ENCODE measurements at places on chromosomes 16 and 17.

GRCh38 chr17:9729034-9729650 lies 62.2 kb downstream of the DHRS7C start:
- DNase-seq, result no peak

DNA sequence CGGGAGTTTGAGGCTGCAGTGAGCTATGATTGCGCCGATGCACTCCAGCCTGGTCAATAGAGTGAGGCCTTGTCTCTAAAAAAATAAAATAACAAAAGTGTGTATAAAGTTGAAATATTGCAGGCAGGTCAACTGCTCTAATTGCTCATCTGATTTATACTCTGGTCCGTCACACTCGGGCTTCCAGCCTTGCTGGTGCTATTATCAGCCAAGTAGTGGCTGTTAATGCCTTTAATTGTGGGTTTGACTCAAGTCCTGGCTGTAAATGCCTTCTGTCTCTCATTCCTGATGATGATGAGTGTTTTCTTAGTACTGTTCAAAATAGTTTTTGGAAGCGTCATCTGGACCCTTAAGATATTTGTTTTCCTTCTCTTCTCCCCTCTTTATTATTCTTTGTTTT lies 18.4 kb downstream of the SYT17 start:
- no peak for DNase-seq

GRCh38 chr17:78384479-78385175 lies 6.2 kb downstream of the PGS1 start:
- no peak for DNase-seq

DNA sequence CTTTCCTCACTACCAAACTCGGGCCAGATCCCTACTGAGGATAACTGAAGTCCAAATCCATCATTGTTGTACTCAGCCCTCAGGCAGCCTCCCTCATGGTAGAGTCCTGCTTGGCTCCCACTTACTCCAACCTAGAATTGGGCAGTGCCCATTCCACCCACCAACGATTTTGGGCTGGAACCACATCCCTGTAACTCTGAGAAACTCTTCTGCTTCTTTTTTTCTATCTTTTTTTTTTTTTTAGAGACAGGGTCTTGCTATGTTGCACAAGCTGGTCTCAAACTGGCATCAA lies 1.2 kb downstream of the PRR14 start:
- DNase-seq, result no peak

GRCh38 chr17:47615766-47616424 lies 33.8 kb upstream of the KPNB1 start:
- DNase-seq, result no peak

DNA sequence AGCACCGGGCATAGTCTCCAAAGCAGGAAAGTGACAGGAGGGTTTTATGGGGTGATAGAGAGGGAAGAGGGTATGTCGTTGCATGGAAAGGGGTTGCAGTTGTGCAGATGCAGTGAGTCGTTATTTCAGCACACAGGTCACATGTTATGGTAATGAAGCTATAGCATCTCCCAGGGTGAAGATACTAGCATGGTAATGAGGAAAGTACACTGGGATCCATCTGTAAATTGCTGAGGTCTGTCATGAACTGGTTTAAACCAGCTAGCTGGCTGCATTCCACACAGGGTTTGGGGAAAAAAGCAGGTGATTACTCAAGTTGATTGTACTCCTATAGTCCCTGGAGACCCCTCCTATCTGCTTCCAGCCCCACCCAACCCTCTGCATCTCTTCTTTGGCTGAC lies 11.7 kb downstream of the COX11 start:
- DNase-seq, result no peak

GRCh38 chr17:30600060-30600829 lies 123.0 kb downstream of the GOSR1 start:
- DNase-seq, result peak; percentile 32

- no peak for DNase-seq
These were observed 3.5 kb downstream of the MEFV start for GRCh38 chr16:3252967-3253366.

- no peak for DNase-seq
These were observed 86.5 kb downstream of the ENGASE start for GRCh38 chr17:79160980-79161636.

DNA sequence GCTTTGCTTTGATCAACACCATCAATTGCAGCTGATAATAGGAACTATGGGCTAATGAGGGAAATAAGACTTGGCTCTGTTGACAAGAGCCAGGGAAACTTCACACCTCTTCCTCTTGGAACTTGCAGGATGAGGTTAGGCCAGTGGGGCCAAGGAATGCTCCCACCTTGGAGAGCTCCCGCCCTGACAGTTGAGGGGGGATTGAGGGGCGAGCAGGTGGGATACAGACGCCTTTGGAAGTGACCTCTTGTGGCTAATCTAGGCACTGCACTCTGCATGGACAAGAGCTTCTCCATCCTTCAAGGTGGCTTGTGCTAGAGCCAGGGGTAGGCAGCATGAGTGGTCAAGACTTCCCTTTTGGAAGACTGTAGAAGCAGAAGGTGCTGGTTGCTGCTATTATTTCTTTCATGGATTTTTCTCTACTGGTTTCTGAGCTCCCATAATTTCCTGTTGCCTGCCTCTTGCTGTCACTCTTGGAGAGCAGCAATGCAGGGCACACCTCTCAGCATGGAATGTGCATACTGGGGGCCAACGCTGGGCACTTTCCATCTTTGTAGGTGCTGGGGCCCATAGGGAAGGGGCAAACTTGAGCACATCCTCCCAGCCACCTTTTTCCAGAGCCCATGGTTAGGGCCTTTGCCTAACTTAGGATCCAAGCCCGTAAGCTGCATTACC lies 2.3 kb upstream of the PHF12 start:
- DNase-seq, result peak; percentile 26

GRCh38 chr17:64635647-64636305 lies 26.3 kb downstream of the SMURF2 start:
- DNase-seq, result no peak

DNA sequence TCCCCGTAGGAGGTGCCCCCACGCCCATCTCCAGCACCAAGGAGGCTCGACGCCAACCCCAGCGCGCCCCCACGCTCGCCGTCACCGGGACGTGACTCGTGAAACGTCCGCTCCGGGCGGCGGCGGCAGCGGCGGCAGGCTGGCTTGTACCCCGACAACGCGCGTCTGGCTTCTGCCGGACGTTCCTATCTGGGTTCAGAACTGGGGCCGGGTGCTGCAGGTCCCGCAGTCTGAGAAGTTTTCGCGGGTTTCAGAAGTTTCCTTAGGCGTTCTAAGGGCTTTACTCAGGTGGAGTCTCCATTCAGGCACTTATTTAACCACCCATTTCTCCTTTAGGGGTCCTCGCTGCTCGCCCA lies 672 bp upstream of the ALKBH5 start:
- peak; percentile 75 for DNase-seq

DNA sequence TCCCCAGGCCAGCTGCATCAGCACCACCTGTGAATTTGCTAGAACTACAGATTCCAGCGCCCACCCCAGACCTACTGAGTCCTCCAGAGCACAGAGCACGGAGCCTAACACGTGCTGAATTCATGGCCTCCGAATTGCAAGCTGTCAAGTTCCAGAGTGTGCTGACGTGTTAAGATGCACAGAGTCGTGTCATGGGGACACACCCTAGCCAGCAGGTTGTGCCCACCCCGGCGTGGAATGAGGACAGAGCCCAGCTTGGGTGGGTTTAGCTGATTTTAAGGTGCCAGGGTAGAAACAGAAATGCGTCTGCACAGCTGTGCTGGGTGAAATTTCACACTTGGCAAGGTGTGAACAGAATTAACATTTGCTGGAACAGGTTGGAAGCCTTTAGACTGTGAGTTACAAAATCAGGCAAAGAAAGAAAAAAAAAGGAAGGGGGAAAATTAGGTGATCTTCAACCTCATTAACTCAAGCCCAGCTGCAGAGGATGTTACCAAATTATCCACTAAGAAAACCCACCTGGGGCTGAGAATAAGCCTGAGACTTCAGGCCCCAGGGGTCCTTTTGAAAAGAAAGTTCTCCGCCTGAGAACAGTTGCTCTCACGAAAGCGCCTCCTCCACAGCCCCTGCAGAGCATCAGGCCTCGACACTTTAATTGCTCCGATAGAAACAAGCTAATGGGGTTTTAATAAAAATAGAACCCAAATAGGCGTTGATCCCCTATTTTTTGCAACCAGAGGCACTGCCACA lies 27.1 kb downstream of the GINS3 start:
- DNase-seq, result no peak

- DNase-seq, result no peak
These were observed 186.6 kb downstream of the SALL1 start for GRCh38 chr16:50964491-50964890.

DNA sequence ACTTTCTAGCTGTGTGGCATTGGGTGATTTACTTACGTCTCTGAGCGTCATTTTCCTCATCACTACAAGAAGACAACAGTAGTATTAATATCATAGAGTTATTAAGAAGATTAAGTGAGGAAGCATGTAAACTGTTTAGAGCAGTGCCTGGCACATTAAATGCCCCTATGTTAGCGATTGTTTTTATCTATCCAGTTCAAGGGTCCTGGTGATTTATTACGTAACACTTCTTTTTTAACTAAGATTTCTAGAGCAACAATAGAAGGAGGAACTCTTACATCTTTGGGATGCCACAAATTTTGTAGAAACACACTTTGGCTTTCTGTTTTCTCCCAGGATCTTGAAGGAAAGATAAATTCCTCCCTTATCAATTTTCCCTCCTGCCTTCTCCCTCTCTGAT lies 3.3 kb upstream of the GAS7 start:
- DNase-seq, result no peak

DNA sequence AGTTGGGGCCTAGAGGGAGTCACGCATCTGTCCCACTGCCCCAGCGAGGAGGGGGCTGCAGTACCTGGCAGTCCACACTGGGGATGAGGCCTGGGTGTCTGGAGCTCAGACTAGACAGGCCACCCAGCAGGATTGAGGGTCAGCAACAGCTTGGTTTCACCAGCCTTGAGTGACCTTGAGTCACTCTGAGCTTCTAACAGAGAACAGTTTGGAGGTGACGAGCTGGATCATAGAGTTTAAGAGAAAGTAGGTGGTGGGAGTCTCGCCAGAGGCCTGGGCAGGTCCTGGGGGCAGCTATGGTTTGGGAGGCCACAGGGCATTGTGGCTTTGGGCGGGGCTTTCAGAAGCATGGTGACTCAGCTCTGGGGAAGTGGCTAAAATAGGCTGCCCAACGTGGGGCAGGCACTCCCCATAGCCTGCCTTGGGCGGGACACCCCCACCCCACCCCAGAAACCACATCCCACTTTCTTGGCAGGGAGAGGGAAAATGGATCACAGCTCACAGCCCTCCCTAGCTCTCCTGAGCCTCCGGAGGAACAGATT lies 20.5 kb downstream of the CDC42EP4 start:
- no peak for DNase-seq

- DNase-seq, result no peak
These were observed 16.4 kb downstream of the ITGAL start for GRCh38 chr16:30488764-30489605.

DNA sequence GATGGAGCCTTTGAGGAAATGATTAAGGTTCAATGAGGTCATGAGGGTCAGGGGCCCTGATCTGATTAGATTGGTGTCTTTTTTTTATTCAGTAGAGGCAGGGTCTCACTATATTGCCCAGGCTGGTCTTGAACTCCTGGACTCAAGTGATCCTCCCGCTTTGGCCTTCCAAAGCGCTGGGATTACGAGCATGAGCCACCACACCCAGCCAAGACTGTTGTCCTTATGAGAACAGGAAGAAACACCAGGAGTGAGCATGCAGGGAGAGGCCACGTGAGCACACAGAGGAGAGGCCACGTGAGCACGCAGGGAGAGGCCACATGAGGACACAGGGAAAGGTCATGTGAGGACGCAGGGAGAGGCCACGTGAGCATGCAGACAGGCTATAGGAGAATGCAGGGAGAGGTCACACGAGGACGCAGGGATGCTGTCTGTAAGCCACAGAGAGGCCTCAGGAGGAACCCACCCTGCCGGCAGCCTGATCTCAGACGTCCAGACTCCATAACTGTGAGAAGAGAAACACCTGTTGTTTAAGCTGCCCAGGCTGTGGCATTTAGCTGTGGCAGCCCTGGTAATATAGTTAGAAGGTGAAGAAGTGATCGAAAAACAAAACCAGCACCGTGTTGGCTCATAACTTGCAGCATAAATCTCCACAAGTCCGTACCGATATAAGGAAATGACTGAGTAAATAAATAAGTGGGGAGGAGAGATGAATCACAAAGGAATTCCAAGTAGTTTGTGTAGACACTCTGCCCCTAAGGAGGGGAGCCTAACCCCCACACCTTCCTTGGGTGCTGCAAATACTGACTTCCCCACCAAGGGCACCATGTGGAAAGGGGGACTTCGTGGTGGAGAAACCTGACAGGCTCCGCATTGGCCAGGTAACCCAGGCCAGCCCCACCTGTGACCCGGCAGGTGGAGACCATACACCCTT lies 14.6 kb upstream of the CSNK1D start:
- DNase-seq, result no peak

DNA sequence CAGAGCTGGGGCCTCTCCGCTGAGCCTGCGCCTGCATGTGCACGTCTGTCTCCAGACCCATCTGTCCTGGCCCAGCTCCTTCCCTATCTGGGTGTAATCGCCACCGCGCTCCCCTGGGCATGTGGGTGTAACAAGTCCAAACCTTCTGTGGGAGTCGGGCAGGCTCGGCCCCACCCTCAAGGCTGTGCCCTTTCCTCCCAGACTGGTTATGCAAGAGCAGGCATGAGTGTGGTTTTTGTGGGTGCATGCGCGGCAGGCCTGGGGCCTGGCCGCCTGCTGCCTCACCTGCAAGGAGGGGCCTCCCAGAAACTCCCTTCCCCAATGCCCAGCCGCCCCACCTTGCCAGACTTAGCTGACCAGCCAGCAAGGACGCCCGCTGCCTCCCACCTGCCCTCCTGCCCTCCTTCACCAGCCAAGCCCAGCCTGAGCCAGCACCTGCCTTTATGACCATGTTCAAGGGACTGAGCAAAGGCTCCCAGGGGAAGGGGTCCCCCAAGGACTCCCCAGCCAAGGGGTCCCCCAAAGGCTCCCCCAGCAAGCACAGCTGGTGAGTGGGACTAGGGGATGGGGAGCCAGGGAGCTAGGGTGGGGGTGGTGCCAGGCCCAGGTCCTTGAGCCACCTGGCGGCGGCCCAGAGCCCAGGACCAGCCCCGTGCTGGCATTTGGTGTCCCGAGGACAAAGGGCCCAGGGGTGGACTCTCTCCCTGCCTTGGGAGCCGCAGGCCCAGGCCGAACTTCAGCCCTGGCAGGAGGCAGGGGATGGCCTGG lies at the start of gene EVPLL:
TSS of gene EVPLL (plus strand) at position 342 of the 768 bp plus-strand sequence. CDS start 3,160 bp downstream, outside the sequence.
- DNase-seq, result no peak

DNA sequence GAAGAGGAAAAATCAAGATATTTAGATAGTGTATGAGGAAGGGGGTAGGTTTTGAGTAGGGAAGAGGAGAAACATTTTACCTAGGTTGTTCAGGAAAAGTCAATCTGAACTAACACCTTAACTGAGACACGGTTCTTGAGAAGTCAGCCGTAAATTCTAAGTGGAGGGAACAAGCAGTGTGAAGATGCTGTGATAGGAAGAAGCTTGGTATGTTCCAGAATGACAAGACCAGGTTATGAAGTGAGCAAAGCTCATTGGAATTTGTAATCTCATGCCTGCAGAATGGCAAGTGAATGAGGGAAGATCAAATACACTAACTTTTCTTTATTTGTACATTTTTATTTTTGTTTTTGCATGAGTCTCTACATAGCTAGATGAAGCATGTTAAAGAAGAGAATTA lies 307.6 kb downstream of the ZFHX3 start:
- no peak for DNase-seq

Data from activated CD4-positive, alpha-beta T cell treated with anti-CD3 and anti-CD28 coated beads, Interleukin-2, amount 50 U/mL, for 4 hours (primary cell).